ENCODE measurements at places on chromosomes 16 and 17.

GRCh38 chr17:81044764-81045589, 10.0 kb downstream of the BAIAP2 start:
- no peak for DNase-seq

DNA sequence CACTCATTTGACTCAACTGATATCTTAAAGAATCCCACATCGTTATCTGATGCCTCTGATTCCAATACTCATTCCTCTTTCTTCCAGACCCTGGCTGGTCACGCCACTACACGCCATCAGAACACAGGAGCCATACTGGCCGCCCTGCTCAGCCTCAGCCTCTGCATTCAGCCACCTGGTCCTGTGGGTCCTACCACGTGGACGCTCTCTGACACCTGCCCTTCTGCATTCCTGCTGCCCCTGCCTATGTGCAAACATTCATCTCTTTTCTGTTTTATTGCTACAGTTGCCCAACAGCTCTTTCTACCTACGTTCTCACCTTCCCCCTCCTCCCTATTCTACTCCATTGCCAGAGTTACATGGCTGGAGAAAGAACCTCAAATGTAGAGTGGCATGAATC, 18.4 kb downstream of the PSMD7 start:
- no peak for DNase-seq

GRCh38 chr16:57722210-57722499, 13.4 kb upstream of the KATNB1 start:
- DNase-seq, result no peak

DNA sequence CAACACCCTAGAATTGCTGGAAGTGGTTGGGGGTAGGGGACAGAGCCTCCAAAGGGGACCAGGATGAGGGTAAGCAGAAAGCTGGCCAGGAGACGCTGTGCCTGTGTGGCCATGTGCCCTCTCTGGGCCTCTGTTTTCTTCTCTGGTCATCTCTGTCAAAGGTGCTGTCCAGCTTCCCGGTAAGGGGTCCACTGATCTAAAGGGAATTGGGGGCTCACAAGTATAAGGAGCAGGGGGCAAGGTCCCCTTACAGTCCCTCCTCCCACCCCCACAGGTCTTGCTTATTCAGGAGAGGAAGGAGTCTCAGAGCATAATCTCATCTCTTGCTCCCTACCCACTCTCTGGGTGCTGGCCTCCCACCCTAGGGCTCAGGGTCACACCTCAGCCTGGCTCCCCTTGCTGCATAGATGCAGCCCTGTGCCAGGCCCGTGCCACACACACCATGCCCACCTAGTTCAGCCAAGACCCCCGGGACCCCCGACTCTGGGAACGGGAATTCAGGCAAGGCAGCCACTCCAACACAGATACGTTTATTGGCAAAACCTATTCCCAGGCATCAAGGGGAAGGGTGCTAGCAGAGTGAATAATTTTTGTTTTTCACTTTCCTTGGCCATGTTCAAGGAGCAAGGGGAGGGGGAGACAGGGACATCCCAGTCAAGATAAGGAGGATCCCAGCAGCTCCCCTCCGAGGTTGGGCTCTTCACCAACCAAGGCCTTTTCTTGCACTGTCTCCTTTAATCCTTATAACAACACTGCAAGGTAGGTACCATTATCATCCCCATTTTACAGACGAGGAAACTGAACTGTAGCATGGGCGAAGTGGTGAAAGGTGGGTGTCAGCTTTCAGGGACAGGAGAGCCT, 19.8 kb downstream of the SLC4A1 start:
- no peak for DNase-seq

DNA sequence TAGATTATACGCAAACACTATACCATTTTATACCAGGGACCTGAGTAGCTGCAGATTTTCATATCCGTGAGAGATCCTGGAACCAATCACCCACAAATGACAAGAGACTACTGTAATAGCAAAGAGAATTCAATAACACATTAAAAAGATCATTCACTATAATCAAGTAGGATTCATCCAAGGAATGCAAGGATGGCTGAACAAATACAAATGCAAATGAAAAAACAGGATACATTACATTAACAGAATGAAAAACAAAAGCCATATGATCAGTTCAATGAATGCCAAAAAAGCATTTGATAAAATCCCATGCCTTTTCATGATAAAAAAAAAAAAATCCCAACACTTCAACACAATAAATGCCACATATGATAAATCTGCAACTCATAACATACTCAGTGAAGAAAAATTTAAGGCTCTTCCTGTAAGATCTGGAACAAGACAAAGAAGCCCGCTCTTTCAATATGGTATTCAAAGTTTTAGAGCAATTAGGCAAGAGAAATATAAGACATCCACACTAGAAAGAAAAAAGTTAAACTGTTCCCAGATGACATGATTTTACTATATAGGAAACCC, 29.0 kb downstream of the N4BP1 start:
- DNase-seq, result no peak

- DNase-seq, result peak; percentile 79
Measured at GRCh38 chr17:75652934-75653549, 13.9 kb downstream of the RECQL5 start.

DNA sequence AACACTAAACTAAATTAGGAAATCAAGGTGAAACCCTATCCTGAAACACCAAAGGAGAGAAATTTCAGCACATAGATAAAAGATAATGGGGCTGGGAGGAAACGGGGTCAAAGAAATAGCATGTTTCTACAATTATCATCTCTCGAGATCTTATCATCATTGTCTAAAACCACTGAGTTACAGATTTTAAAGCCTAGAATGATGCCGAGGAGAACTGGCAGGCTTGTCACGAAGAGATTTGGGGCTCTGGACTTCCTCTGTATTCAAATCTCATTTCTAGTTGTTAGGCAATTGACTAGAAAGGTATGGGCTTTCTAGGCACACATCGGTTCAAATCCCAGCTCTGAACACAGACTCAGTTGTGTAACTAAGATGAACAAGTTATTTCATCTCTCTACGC, 9.3 kb downstream of the PDZD9 start:
- DNase-seq, result no peak

DNA sequence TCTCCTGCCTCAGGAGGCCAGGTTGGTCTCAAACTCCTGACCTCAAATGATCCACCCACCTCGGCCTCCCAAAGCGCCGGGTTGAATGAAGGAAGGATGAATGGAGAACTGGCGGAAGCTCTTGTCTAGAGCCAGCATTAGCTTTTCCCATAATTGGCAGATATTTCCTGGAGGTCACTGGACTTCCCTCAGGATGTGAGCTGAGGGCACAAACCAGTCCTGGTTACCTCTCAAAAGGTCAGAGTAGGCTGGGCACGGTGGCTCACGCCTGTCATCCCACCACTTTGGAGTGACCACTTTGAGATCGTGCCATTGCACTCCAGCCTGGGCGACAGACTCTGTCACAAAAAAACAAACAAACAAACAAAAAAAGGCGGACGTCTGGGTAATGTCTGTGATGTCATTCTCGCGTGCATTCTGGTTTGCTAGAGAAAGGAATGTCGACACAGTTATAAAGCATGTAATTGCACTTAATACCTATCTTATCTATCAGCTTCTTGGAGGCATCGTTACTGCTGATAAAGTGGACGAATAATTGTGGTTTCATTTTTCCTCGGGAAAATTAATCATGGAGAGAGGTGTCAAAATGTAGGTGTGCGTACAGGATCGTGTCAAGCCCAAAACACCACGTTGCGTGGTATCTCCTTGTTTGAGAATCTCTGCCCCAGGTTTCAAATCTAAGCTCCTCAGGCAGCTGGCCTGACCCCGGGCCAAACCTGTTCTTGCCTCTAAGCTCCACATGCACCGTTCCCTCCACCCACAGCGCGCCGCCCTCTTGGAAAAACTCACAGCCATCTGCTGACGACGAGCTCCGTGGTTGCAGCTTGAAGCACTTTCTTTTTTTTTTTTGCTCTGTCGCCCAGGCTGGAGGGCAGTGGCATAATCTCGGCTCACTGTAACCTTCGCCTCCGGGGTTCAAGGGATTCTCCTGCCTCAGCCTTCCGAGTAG, 6.4 kb upstream of the CRK start:
- no peak for DNase-seq

DNA sequence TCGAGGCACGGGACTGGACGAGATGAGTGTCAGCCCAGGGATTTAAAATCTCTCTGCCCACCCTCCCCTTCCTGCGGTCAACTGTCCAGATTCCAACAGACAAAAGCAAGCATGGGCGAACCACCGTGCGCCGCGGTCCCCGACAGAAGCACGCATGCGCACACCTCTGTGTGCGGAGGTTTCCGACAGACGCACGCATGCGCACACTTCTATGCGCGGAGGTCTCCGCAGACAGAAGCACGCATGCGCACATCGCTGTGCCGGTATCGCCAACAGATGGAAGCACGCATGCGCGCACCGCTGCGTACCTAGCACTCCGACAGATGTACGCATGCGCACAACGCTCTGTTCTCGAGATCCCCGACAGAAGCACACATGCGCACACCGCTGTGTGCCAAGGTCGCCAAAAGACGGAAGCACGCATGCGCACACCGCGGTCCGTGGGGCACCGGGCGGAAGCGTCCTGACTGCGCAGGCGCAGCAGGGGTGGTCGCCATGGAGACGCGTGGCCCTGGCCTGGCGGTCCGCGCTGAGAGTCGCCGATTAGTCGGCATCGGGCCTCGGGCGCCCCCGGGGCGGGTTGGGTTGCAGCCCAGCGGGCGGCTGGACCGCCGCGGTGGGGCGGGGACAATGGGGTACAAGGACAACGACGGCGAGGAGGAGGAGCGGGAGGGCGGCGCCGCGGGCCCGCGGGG, 57.4 kb upstream of the RPH3AL start:
- peak; percentile 100 for DNase-seq

- DNase-seq, result no peak
Measured at GRCh38 chr16:19294156-19294649, 8.7 kb downstream of the CLEC19A start.

GRCh38 chr16:2447920-2448583, 11.9 kb upstream of the TEDC2 start:
- no peak for DNase-seq

DNA sequence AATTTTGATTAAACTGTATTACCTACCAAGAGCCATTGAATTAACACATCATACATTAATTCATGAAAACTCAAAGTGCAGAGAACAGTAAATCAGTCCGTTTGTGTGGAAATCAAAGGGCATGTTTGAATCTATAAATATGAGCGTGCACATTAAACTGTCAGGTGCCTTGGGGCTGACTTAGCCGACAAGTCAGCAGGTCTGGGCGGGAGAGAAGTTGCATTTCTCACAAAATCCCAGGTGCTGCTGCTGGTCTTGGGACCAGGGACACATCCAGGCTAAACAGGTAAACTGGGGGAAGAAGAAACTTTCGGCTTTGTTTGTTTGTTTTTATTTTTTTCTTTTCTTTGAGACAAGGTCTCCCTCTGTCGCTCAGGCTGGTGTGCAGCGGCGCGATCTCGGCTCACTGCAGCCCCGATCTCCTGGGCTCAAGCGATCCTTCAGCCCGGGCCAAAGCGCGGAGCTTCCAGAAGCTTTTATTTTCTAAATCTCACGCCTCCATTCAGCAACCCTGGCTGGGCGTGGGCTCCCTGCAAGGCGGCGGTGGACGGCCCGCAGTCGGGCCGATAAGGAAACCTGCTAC, 213.9 kb downstream of the MRTFB start:
- DNase-seq, result no peak

GRCh38 chr16:69927056-69927757, 23.9 kb upstream of the CLEC18A start:
- peak; percentile 58 for DNase-seq

GRCh38 chr17:61485067-61485775, 33.0 kb downstream of the TBX4 start:
- no peak for DNase-seq

DNA sequence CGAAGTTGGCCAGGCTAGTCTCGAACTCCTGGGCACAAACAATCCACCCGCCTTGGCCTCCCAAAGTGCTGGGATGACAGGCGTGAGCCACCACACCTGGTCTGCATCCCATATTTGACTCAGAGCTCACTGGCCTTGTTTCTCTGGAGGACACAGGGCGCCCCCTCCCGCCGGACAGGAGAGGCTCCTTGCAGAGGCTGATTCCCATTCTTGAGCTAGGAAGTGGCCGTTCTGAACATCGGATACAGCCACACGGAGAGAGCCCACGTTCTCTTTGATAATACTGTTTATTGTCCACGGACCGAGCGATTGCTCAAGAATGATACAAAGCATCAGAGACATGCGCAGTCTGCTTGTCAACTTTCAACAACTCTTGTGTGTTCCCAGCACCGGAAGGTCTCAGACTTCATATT, 12.1 kb upstream of the USP36 start:
- DNase-seq, result peak; percentile 31
